NCI-H748 treated with DMSO at 0.1 percent for 48 hours (cell line): ENCODE measurements at places on chromosomes 3 and 15.

- DNase-seq = no peak
These were observed 19.7 kb downstream of the CHMP2B start for GRCh38 chr3:87246662-87247429.

DNA sequence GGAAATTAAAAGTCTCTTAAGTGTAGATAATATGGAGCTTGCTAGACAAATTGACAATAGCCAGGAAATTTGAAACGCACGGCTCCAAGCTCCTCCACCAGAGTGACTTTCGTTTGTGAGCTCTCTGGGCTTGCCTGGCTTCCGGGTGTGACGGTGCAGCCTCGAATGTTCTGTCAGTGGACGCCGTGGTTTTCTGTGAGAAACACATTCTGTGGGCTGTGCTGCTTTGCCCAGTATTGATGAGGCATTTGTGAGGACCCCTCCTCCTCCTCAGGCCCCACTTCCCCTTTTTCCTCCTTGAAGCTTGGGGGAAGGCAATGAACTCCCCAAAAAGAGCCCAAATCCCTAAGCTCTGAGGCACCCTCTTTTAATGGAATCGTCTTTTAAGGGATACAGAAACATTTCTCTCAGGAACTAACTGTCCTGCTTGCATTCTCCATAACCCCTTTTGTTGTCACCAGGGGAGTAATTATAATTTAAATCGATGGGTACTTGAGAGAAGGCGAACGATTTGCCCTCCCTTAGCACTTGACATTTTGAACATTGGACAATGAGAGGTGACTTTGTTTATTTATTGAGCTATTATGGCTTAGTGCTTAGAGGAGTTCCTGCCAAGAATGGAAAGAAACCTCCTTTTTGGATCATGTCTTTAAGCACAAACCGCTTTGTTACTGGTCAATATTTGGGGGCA, 40.8 kb downstream of the POLR2M start:
- DNase-seq = peak; percentile 38

- DNase-seq = no peak
These were observed 93.7 kb upstream of the RBMS3 start for GRCh38 chr3:29186982-29187725.

GRCh38 chr3:71754610-71755253, 1.1 kb downstream of the GPR27 start:
- no peak for DNase-seq

DNA sequence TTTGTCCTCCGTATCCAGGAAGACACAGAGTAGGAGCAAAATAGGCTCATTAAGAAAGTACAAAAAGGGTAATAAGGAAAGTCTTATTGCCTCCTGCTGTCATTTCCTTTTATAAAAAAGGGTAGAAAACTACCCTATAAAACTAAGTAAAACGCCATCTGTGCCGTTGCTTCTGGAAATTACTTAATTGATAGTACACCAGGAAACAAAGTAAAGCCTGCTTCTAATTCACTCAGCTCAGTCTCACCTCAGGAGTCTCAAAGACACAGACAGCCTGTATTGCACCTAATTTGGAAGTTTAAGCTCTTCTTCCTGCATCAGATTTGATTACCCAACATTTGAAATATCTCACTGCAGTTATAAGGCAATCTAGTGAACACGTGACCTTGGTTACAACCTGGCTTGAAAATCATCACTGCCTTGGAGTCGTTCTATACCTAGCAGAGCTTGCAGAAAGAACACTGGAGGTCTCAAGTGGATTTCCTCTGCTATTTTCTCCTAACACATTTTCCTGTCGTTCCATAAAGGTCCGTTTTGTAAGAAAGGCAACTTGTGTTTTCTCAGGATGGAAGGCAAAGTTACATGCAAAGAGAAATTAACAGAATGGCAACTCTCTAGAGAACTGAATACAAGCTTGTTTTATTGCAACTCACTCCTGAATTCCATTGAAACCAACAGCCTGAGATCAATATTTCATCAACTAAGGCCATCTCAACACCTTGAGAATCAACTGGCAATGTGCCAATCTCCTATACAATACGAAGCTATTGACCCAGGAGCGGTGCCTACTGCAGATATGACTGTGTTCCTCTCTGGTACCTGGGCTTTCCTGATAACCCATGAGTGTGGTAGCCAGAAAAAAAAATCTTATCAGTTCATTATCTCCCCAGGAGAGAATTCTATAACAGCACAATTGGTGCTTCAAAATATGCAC, 203.3 kb upstream of the LMCD1 start:
- DNase-seq = no peak

GRCh38 chr3:151434151-151434890, 26.5 kb downstream of the IGSF10 start:
- DNase-seq = no peak

DNA sequence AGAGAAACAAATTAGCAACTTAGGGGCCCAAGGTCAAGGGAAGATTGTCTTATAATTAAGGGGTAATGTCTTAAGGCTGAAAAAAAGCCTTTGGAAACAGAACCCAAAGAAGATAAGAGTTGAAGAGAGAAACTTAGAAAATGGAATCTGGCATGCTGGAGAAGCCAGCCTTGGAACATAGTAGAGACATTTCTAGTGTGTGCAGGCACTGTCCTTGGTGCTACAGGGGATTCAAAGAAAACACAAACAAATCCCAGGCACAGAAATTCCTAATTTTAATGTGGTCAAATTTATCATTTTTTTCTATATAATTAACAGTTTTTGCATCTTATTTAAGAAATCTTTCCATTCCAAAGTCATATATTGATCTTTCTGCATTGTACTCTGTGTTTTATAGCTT, 89.4 kb downstream of the NR1D2 start:
- DNase-seq = no peak

DNA sequence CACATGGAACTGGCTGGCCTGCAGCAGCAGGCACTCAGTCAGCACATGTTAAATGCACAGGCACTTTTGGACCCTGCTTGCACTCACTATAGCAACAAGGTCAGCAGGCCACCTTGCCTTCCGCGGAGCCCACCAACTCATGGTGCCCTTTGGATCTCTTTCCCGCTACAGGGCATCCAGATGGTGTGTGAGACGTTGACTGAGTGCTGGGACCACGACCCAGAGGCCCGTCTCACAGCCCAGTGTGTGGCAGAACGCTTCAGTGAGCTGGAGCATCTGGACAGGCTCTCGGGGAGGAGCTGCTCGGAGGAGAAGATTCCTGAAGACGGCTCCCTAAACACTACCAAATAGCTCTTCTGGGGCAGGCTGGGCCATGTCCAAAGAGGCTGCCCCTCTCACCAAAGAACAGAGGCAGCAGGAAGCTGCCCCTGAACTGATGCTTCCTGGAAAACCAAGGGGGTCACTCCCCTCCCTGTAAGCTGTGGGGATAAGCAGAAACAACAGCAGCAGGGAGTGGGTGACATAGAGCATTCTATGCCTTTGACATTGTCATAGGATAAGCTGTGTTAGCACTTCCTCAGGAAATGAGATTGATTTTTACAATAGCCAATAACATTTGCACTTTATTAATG, 85.0 kb downstream of the TGFBR2 start:
- no peak for DNase-seq
